ENCODE measurements at places on chromosomes 3 and 15.

DNA sequence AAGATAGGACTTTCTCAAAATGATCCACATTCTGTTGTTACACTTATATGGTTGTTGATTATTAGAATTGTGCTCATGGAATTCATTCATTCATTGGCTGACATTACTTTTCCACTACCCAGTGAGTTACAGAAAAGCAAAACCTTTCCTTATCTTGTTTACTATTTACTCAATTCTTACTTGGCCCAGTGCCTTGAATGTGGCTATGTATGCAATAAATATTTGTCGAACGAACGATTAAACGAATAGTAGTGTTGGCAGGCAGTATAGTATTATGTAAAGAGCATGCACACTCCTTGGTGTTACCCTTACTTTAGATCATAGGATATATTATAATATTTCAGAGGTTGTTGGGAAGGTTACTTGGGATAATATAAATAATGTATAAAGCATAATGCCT is 31.0 kb downstream of the CTDSPL2 start:
- no peak for DNase-seq

DNA sequence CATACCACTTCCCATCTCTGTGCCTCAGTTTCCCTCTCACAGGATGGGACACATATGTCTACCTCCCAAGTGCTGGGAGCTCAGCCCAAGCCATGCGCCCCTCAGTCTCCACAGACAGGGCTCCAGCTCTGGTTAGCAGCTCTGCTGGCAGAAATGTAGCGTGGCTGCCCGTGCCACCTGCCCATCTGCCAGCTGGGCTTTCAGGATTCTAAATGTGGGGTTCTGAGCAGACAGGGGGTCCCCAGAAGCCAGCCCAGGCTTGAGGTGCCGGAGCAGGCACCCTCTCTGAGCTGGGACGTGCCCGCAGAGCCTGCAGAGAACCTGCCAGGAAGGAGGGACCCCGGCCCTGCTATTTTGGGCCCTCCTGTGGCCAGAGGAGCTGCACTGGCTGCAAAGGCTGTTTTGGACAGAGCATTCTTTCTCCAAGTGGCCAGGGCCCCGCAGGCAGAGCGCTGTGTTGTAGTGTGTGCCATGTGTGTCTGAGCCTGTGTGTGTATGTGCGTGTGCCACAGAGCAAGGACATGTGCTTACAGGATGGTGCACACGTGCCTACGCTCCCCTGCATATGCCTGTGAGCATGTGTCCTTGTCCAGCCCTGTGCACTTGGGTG is 31.7 kb downstream of the PSTPIP1 start:
- DNase-seq = no peak

- no peak for DNase-seq
Measured at GRCh38 chr3:50302095-50303012, 1.0 kb downstream of the HYAL1 start.

GRCh38 chr3:192170031-192170430 is 557.3 kb downstream of the FGF12 start:
- no peak for DNase-seq

DNA sequence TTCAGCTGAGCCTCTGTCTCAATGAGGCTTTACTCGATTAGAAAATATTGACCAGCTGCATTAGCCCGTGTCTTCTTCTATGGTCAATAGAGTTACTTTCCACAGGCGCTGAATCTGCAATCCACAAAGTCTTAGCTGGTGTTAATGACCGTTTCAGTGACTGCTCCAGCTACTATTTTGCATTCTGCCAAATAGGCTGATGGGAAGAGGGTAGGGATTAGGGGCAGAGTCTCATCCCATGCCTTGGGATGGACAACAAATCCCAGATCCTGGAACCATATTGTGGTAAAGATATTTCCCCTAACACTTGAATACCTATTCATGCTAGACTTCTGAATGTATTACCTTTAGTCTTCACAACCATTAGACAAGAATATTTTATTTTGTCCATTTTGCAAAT is 29.5 kb upstream of the MAGI1 start:
- no peak for DNase-seq

DNA sequence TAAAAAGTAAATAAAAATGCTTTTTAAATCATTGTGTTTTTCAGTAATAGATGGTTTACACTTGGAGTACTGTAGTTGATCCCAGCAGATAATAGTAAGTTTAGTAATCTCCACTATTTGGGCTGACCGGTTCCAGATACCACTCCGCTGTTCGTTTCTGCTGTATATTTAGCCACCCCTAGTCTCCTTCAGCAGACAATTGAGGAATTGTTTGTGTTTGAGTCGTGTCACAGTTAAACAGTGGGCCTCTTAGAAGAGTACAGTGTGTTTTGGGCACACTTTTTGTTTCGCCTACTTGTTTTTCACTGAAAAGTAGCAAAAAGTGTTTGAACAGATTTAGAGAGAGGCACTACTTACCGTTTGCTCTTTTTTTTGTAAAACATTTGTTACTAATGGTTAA is 33.2 kb downstream of the PAK2 start:
- no peak for DNase-seq

DNA sequence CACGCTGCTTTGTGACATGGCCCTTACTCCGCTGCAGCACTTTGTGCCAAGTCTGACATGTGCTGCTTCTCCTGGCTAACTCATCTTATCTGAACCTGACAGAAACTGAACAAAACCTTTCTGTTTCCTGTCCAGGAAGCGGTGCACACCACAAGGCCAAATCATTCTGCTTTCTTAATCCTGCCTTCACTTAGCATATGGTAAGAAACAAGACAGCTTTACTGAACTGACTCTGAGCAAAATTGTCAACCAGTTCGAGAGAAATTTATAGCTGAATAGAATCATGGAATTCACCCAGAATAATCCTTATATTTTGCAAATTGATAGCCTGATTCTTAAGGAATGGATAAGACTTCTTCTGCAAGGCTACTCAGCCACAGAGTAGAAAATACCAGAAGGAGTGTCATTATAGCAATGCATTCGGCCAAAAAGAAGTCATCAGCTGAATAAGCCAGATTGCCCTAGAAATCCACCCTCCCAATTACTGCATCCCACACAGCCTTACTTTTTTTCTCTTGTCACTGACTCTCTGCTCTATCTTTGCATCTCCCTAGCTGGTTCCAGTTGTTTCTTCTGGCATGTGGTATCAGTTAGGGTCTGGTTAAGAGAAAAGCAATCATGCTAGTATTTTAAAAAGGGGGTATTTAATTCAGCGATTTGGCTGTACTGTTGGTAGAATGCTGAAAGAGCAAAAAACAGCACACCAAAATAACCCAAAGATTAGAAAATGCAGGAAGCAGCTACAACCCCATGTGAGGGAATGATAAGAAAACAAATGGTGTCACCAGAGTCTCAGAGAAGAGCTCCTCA is 41.6 kb upstream of the STRIT1 start:
- no peak for DNase-seq

- no peak for DNase-seq
Measured at GRCh38 chr15:67149068-67149772, 83.8 kb downstream of the SMAD3 start.

DNA sequence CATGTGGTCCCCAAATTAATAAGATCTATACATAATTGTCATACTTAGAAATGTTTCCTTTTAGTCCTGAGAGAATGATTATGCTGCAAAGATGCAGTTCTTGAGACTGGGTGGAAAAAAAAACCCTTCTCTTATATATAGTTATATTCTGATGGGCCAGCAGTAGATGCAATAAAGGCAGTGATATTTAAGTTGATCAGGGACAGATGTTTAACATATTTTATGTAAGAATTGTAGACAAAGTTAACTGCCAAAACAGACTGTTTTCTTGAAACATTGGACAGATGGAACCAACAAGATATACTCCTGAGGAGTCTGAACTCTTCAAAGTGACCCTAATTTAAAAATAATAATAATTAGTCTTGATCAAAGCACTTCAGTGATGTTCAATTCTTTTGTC is 172.0 kb upstream of the LRIG1 start:
- no peak for DNase-seq

- no peak for DNase-seq
Measured at GRCh38 chr3:140004271-140004670, 69.3 kb downstream of the CLSTN2 start.

DNA sequence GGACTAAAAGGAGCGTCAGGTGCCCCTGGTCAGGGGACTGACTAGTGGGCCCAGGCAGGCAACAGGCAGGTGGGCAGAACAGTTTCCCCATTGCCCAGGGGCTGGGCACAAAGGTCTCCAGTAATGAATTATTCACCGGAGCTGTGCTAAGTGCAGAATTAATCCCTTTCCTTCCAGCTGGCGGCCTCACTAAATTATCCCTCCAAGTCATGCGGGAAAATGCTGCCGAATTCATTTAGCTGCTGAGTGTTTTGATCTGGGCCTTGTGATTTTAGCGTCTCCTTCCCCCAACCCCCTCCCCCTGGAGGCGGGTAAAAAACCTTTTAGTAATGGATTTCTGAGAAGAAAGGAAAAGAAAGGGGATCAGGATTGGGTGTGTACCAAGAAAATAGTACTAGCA is 47.2 kb downstream of the CCDC33 start:
- DNase-seq = peak; percentile 29

DNA sequence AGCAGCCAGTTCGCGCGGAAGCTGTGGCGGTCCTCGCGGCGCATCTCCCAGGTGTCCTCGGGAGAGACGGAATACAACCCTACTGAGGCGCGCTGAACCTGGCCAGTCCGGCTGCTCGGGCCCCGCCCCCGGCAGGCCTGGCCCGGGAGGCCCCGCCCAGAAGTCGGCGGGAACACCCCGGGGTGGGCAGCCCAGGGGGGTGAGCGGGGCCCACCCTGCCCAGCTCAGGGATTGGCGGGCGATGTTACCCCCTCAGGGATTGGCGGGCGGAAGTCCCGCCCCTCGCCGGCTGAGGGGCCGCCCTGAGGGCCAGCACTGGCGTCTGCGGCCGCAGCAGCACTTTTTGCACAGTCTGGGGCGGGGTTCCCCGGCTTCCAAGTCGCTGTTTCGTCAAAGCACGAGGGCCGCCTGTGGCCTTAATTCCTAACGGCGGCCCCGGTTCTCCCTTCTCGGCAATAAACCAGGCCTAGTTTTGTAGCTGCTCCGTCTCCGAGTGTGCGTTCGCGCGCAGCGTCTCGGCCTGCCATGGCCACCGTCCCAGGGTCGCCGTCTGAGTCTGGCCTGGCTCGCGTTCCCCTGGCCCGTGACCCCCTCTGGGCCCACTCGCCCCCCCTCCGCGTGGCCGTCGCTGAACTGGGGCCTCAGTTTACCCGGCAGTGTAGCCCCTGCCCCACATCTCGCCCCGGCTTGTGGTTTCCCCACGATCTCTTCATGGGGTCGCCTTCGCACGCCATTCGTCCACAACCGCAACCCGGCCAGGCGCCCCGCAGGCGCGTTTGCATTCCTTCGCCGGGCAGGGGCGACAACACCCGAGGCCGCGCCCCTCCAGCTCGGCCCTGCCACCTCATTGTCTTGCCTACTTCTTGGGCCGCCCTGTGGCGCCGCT is 30.0 kb downstream of the NBEAL2 start:
- no peak for DNase-seq

- no peak for DNase-seq
Measured at GRCh38 chr3:128271536-128272332, 118.5 kb downstream of the EEFSEC start.

DNA sequence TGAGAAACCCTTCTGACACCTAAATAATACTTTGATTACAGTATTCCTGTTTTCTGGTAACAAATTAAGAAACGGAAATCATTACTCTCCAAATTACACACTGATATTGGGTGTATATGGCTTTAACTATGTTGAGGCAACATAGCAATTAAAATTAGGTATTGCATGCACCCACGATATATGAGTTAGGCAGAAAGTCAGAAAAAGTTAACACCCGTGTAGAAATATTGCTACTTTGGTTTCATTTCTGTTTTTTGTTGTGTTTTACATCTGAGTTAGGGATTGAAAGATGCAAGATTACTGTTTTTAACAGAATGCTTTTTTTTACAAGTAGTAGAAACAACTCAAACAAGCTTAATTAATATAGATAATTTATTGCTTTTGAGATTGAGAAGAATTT is 327.8 kb downstream of the GBE1 start:
- no peak for DNase-seq

GRCh38 chr15:68374168-68374745 is 57.7 kb downstream of the ITGA11 start:
- DNase-seq = no peak

DNA sequence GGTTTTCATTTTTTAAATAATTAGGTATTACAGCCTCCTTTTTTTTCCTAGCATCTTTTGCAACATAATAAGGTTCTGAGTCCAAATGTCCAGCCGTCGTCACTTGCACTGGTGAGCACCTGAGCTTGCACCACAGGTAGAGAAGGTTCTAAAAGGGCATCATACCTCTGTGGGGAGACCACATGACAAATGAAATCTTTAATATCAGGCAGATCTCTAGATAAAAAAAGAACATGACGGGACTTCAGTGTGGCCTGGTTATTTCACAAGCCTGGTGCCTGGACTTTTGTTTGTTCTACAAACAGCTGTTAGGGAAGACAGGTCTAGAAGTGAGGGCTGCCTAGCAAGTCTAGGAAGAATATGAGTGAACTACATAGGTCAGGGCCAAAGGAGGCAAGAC is 3.6 kb downstream of the ZBED2 start:
- no peak for DNase-seq

GRCh38 chr3:166420071-166420470 is 582.8 kb upstream of the BCHE start:
- DNase-seq = no peak

GRCh38 chr3:64351713-64352638 is 126.7 kb upstream of the PRICKLE2 start:
- DNase-seq = no peak

GRCh38 chr3:44939581-44940036 is 36.4 kb downstream of the ZDHHC3 start:
- DNase-seq = no peak

DNA sequence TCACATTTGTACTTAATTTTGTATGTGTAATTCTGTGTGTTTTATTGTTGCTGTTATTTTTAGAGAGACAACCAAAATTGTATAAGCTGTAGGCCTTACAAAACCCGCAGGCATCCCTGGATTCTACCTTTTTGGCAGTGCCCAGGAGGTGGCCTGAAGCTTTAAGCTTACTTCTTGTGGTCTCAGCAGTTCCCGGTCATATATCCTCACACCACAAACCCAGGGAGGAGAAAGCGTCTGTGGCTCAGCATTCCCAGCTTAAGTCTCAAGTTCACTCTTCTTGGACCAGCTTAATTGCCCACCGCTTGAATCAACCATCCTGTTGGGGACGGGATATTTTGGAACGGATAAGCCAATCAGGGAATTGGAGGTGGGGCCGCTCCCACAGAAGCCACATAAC is 36.7 kb downstream of the C2CD4A start:
- no peak for DNase-seq

DNA sequence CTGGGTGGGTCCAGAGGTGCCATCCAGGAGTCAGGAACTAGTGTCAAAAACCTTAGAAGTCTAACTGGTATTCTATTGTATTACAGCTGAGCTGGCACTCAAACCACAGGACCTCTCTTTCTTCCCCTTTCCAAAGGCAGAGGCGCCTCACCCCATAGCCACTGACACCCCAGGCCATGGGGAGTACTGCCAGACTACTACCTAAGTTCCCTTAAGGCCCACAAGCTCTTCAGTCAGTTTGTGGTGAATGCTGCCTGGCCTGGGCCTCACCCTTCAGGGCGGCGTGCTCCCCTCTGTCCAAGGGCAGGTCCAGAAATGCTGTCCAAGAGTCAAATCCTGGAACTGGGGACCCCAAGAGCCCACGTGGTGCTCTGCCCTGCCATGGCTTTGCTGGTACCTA is 43.0 kb upstream of the FGF7 start:
- DNase-seq = no peak

- DNase-seq = no peak
Measured at GRCh38 chr3:12222775-12223485, 64.2 kb upstream of the TIMP4 start.

- no peak for DNase-seq
Measured at GRCh38 chr15:41079717-41080116, 36.4 kb downstream of the INO80 start.
